ELR (cell line): ENCODE measurements at places on chromosomes 5 and 9.

GRCh38 chr9:124754289-124754688, 16.8 kb downstream of the NR6A1 start:
- DNase-seq, result peak; percentile 70

DNA sequence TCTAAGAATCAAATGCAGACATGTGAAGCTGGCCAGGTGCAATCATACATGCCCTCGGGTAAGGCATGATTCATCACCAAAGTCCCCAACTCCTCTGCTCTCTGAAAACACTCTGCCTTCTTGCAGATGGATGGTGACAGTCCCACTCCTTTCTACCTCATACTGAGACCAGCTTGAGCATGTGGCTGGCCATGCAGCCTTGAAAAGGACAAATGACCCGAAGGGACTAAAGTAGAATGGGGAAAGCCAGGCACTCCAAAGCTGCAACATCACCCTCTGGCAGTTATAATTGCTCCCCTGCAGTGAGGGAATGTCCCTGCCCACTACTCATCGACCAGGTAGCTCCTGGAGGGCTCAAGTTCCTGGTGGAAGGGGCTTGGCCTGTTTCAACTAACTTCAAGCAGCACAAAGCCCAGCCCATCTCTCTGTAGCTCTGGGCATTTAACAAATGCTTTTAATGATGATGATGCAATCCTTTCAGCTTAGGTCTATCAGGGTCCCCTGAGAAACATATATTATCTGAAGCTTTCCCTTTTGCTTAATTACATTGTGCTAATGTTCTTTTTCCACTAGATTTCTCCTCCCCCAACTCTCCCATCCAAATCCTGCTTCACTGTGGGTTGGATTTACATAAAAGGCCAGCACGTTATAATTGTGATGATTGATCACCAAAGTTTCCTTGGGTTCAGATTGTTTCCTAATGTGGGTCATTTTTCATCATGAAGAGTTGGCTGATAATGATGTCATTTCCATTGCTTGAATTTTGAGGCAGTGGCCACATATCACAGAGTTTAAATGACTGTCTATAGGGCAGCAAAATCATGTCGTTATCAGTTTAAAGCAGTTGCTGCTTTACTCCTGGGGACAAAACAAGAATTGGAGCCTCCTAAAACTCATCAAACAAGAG, 436.5 kb upstream of the SLC30A5 start:
- DNase-seq, result no peak

- no peak for DNase-seq
Observed at GRCh38 chr5:93320920-93321445, 260.0 kb downstream of the NR2F1-AS1 start.

DNA sequence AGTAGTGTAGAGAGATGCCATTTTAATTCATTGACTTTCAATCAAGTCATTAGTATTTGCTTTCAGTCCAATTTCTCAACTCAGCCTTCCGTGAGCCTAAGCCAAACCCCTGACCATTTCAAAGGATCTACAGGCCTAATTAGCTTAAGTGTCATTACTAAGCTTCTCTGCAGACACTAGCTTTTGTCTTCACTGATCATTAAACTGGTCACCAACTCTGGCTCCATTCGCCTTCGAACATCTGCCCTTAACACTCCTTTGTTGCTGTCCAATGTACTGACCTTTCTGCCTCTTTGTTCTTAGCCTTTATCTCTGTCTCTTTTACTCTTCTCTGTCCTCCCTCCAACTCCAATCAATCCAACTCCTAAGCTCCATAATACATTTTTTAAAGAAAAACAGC, 299.3 kb downstream of the DIRAS2 start:
- peak; percentile 14 for DNase-seq

GRCh38 chr5:62340392-62340791, 34.4 kb downstream of the KIF2A start:
- DNase-seq, result peak; percentile 31

GRCh38 chr5:82538339-82539034, 260.3 kb upstream of the RPS23 start:
- no peak for DNase-seq
